ENCODE measurements at places on chromosomes 4 and X. TPM values are rescaled to one million over a fixed set of nuclear protein-coding genes. Genes with fewer than 3 reads are reported as not detected.

DNA sequence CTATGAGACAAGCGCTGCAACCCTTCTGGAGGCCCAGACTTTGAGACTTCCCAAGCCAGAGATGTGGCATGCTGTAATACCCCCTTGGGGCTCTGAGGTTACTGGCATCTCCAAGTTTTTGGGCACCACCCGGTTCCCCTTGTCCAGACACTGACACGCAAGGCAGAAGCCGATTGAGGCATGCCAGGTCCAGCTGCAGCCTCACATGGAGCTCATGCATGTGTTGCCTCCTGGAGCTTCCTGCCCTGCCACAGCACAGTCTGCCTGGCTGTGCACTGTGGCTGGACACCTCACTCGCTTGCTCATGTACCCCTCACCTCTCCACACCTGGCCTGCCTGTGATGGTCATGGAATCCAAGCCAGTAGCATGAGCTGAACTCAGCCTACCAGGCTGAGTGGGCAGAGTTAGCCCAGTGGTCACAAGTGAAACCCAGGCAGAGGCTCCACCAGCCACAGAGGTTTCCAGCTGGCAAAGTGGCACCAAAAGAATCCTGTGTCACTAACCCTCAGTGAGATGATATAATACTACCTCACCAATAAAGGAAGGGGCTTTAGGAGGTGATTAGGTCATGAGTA lies 789.2 kb upstream of the INTU start:
- H3K4me1 ChIP-seq = no peaks in the 10 kb centered on the region
- no peak overlapping the region for H3K4me3 ChIP-seq
- H3K27ac ChIP-seq = no peak overlapping the region
- no peaks in the 10 kb centered on the region for H3K36me3 ChIP-seq
- no peak for DNase-seq

- H3K27ac ChIP-seq = no peak overlapping the region
- H3K36me3 ChIP-seq = no peaks in the 10 kb centered on the region
- H3K4me3 ChIP-seq = no peak overlapping the region
- H3K4me1 ChIP-seq = peaks cover 1% of the 10 kb centered on the region
- H3K27me3 ChIP-seq = no peaks in the 10 kb centered on the region
These were observed 7.5 kb upstream of the FGFR3 start for GRCh38 chr4:1785592-1785991.

GRCh38 chr4:6281436-6282313 lies 12.0 kb downstream of the WFS1 start:
- H3K4me3 ChIP-seq = no peak overlapping the region
- no peaks in the 10 kb centered on the region for H3K36me3 ChIP-seq
- no peak overlapping the region for H3K27ac ChIP-seq
- DNase-seq = no peak

- H3K36me3 ChIP-seq = peaks cover 2% of the 10 kb centered on the region
- no peak overlapping the region for H3K27ac ChIP-seq
- DNase-seq = no peak
These were observed 80.7 kb downstream of the ZAR1 start for GRCh38 chr4:48570646-48571220.

- peaks cover 14% of the 10 kb centered on the region for H3K4me1 ChIP-seq
- DNase-seq = no peak
- no peak overlapping the region for H3K4me3 ChIP-seq
- H3K27me3 ChIP-seq = no peaks in the 10 kb centered on the region
- H3K27ac ChIP-seq = no peak overlapping the region
- H3K36me3 ChIP-seq = no peaks in the 10 kb centered on the region
These were observed 523.1 kb downstream of the MID1IP1 start for GRCh38 chrX:39324233-39324930.

DNA sequence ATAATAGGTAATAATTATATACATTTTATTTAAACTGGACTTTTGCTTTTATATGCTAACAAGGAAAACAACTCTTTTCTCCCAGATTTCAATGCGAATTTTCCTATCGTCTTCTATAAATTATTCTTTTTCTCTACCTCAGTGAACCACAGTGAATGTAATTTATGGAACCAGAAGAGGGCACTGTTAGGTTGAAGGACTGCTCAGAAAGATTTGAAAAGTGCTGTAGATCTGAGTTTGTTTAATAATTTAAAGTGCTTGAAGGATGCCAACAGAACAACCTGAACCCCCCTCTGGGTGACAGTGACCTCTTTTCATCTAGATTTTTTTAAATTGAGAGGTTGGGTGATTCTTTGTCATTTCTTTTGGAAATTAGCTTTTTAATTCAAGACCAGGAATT lies 54.9 kb downstream of the PHOX2B start:
- H3K4me3 ChIP-seq = no peak overlapping the region
- no peak overlapping the region for H3K27ac ChIP-seq
- peaks cover 23% of the 10 kb centered on the region for H3K27me3 ChIP-seq
- H3K4me1 ChIP-seq = peaks cover 2% of the 10 kb centered on the region
- no peaks in the 10 kb centered on the region for H3K36me3 ChIP-seq
- no peak for DNase-seq

DNA sequence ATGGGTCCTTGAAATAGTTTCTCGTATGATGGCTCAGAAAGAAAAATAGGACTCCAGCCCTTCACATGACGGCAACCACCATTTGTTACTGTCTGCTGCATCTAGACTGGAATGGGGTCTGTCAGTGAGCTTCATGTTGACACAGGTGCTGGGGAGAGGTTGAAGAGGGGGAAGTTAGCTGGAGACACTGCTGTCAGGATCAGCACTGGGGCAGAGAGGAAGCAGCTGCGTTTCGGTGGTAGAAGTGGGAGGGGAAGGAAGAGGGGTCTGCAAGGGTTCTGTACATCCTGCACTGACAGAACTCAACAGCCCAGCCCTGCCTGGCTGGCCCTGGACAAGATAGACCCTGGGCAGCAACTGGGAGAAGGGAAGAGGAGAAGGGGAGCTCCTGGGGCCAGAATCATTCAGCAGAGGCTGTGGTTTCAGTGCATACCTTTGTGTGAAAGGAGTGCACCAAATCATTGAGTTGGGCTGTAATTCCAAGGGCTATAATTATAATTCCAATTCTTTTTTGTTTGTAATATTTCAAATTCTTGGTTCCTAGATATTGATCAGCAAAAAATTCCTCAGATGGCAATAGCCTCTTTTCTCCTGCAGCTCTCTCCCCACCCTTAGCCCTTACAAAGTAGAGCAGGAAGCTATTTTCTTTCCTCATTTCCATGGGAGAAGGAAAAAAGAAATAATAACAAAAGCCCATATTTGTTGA lies 119.4 kb upstream of the C1GALT1C1 start:
- peaks cover 10% of the 10 kb centered on the region for H3K4me1 ChIP-seq
- H3K27me3 ChIP-seq = peaks cover under 1% of the 10 kb centered on the region
- H3K36me3 ChIP-seq = no peaks in the 10 kb centered on the region
- no peak overlapping the region for H3K27ac ChIP-seq
- no peak overlapping the region for H3K4me3 ChIP-seq
- no peak for DNase-seq

GRCh38 chr4:66741081-66741480 lies 804.2 kb downstream of the CENPC start:
- no peak overlapping the region for H3K4me3 ChIP-seq
- H3K4me1 ChIP-seq = no peaks in the 10 kb centered on the region
- H3K27me3 ChIP-seq = no peaks in the 10 kb centered on the region
- H3K36me3 ChIP-seq = no peaks in the 10 kb centered on the region

- H3K4me3 ChIP-seq = no peak overlapping the region
- DNase-seq = no peak
- no peaks in the 10 kb centered on the region for H3K4me1 ChIP-seq
- no peak overlapping the region for H3K27ac ChIP-seq
These were observed 882.9 kb downstream of the RPA4 start for GRCh38 chrX:97766501-97767095.

The CTAG2 gene
- total RNA-seq = not detected

The PAGE2 gene
- not detected for total RNA-seq

The CCSER1 gene
- total RNA-seq = 3.0 TPM

The FHL1 gene
- total RNA-seq = 29.1 TPM

Data from T-helper 17 cell (primary cell).